ENCODE measurements at places on chromosomes 6 and 20. TPM values are rescaled to one million over a fixed set of nuclear protein-coding genes. Genes with fewer than 3 reads are reported as not detected.

The NUS1 gene
- 9.5 TPM for total RNA-seq

- peak; percentile 36 for DNase-seq
These were observed 37.3 kb upstream of the BTN3A2 start for GRCh38 chr6:26327450-26328264.

The CPNE5 gene
- total RNA-seq = 1.2 TPM

GRCh38 chr20:24835195-24835594 is 113.9 kb upstream of the CST7 start:
- DNase-seq = no peak

GRCh38 chr6:21808551-21809242 is 215.1 kb downstream of the SOX4 start:
- peak; percentile 56 for DNase-seq

GRCh38 chr6:15755526-15755925 is 92.7 kb upstream of the DTNBP1 start:
- DNase-seq = no peak

Data from myocyte (in vitro differentiated cells).